ENCODE measurements at places on chromosomes 12 and 14.

- DNase-seq: no peak
Measured at GRCh38 chr12:19036673-19037357, 92.7 kb upstream of the PLEKHA5 start.

- DNase-seq: no peak
Measured at GRCh38 chr12:76962099-76962498, 83.3 kb upstream of the CSRP2 start.

- no peak for DNase-seq
Measured at GRCh38 chr14:34119107-34119858, 168.4 kb upstream of the EGLN3 start.

DNA sequence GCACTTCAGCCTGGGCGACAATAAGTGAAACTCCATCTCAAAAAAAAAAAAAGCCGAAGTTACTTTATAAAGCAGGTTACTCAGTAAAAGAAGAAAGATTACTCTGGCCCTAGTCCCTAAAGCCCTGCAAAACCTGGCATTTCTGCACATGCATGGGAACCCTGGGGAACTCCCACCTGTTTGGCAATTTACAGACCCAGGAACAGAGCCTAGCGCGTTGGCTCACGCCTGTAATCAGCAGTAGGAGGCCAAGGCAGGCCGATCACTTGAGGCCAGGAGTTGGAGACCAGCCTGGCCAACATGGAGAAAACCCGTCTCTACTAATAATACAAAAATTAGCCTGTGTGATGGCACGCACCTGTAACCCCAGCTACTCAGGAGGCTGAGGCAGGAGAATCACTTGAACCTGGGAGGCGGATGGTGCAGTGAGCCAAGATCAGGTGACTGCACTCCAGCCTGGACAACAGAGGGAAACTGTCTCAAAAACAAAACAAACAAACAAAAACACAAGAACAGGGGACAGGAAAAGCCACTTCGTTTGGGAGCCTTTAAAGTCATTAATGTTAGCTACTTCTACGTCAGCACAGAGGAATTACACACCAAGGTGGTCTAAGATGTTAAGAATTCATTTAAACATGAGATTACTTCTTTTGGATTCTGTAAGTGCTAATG lies 34.1 kb upstream of the SPTSSA start:
- DNase-seq: no peak

All from iris pigment epithelial cell (primary cell).